Activated CD8-positive, alpha-beta T cell treated with anti-CD3 and anti-CD28 coated beads for 36 hours (primary cell): ENCODE measurements at places on chromosomes 3 and 15.
A peak's percentile ranks its signal among the peaks of the same experiment; 100 is the strongest.

DNA sequence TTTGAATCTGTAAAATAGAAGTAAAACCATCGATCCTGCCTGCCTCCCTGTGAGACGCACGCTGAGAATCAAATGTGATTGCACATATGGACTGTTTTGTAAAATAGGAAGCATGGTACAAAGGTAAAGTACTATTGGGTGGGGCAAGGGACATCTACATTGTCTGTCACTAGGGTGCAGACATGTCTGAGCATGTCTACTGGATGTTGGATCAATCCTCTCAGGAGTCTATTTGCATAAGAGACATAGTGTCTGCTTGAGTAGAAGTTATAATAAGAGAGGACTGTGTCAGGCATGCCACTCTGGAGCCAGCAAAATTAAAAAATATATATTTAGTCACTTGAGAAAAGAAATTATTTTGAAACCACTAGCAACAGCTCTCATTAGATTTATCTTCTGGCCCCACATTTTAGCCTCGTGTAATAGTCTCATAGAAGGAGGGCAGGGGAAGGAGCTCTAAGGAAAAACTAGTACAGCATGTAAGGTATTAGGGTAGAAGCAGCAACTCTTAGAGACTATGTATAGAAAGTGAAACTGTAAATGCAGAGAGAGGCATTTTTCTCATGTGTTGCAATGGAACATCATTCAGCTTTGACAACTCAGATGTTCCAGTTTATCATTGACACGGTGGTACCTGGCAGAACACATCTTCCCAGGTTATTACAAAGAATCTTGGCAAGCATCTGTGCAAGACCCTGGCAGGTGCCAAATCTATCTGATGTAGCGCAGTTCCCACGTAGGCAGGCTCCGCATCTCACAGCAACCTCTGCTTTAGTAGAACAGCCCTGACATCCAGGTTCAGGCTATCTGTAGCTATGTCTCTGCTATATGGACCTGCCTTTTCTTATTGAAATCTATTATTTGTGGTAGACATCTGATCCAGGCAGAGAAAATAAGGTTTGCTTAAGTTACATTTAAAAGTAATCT, 85.2 kb upstream of the CHL1 start:
- no peaks in the 10 kb centered on the region for H3K36me3 ChIP-seq
- DNase-seq = no peak
- no peaks in the 10 kb centered on the region for H3K27me3 ChIP-seq
- H3K4me3 ChIP-seq = no peak overlapping the region

DNA sequence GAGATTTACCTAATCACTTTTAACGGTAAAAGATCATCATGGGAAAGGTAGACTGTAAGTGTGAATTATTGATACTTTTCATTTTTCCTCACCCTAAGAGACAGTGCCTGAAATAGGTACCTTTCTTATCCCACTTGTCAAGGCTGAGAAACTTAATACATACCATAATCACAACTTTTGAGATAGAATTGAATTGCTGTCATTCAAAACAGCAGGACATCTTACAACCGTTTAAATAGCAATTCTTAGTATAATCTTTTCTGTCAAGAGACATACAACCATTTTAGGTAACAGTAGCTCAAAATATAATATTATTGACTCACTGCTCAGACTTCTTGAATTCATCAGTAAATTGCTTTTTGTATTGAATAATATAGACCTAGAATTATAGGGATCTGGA, 10.7 kb downstream of the UBE2E2 start:
- no peak overlapping the region for H3K4me3 ChIP-seq
- H3K4me1 ChIP-seq = peaks cover 10% of the 10 kb centered on the region
- H3K27ac ChIP-seq = no peak overlapping the region
- no peaks in the 10 kb centered on the region for H3K27me3 ChIP-seq

DNA sequence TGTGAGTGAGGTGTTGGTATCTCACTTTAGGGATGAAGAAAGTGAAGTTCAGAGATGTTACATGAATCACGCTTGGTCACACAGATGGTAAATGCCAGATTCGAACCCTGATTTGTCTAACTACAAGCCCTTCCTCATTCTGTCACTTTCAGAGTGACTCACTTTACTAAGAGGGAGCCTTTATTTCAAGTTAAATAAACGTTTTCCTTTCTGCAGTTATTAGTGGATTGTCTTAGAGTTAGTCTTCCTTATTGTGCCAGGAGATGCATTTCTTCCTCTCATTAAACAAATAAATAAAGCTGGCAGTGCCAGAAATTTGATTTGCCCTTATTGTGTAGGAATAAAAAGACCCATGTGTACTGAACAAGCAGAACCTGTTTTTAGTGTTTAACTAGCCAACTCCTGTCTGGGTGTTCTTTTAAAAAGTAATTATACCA, 162.5 kb downstream of the AKAP13 start:
- H3K27me3 ChIP-seq = no peaks in the 10 kb centered on the region
- peak overlapping the region; percentile 74 for H3K27ac ChIP-seq
- peak; percentile 55 for DNase-seq
- peaks cover 76% of the 10 kb centered on the region for H3K4me1 ChIP-seq

- no peaks in the 10 kb centered on the region for H3K27me3 ChIP-seq
- peaks cover 32% of the 10 kb centered on the region for H3K4me1 ChIP-seq
- H3K36me3 ChIP-seq = peaks cover 32% of the 10 kb centered on the region
- DNase-seq = no peak
- peak overlapping the region; percentile 84 for H3K4me3 ChIP-seq
These were observed 928 bp downstream of the RAD18 start for GRCh38 chr3:8962226-8962861.

- no peaks in the 10 kb centered on the region for H3K27me3 ChIP-seq
- peaks cover 7% of the 10 kb centered on the region for H3K36me3 ChIP-seq
- peak overlapping the region; percentile 99 for H3K27ac ChIP-seq
- peak; percentile 74 for DNase-seq
- H3K4me1 ChIP-seq = peaks cover 39% of the 10 kb centered on the region
These were observed 538 bp downstream of the ATOSA start for GRCh38 chr15:52678468-52679231.
